Activated naive CD4-positive, alpha-beta T cell treated with anti-CD3 and anti-CD28 coated beads, Interleukin-2, amount 50 U/mL, for 16 hours (primary cell): ENCODE measurements at places on chromosomes 13 and 19.

DNA sequence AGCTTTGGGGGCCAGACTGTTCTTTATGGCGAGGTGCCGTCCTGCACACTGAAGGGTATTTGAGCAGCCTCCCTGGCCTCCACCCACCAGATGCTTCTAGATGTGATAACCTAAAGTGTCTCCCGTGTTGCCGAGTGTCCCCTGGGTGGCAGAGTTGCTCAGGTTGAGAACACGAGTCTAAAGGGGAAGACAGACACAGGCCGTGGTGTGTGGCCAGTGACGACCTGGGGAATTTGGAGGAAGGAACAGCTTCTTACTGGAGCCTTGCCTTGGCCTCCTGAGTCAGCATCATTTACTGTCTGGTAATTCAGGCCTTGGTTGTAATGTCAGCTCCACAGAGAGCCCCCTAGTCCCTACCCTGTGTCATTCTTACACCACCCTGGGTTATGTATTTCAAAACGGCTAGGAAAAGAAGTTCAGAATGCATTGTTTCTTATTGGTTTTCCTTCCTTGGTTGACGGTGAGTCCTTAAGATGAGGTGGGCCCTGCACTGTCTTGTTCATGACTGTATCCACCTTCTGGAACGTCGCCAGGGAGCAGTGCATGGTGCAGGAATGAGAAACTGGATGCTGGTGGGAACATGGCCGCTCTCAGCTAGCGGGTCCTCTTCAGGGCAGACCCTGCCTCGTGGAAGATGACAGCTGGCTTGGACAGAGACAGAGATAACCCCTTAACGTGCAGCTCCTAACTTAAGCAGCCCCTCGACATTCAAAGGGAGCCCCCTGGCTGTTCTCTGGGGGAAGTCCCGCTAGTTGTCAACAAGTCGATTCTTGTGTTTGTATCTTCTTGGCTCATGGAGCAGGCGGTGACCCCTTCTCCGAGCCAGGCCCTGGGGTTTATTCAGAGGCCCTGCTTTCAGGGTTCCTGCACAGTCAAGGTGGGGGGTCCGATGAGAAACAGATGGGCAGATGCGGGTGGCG is 7.2 kb downstream of the SIN3B start:
- no peak for DNase-seq

DNA sequence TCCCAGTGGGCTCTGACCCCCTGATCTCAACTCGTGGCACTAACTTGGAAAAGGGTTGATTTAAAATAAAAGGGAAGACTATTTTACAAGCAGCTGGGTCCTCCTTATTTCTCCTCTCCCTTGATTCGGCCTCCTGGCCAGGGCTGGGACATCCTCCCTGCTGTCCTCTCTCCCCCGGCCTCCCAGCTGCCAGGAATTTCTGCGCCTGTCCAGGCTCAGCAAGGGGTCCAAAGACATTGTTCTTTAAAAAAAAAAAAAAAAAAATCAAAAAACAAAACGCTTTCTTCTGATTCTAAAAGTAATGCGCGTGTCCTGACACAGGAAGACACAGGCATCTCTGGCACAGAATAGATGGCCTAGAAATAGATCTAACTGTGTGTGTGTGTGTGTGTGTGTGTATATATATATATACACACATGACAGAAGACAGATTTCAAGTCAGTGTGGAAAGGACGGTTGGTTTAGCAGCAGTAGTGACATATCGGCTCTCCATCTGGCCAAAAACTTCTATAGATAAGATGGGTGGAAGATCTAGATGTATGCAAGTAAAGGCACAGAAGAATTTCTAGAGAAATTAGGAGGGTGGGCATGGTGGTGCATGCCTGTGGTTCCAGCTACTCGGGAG is 12.3 kb upstream of the LENG8 start:
- DNase-seq, result no peak

DNA sequence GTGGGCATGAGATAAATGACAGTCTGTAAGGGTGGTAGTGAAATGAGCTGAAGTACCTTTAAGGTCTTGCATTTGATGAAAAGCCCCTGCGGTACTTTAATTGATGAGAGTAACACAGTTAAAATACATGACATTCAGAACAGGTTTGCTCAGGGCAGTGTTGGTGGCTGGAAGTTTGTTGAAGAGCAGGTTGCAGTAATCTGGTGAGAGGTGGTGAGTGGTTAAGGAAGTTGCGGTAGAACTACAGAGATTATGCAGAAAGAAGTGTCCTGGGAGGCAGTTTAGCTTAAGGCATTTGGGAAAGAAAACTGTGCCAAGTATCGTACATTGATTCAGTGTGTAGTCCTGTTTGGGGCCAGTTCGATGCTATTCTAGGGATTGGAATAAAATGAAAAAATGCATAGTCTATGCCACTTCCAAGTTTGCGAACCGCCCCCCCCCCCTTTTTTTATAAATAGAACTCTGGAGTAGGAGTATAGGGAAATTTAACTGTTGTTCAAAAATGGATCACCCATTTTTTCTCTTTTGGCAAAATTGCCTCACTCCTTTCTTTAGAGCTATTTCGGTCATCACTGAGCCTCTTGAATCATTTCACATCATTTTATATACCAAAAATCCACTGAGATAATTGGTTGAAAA is 42.7 kb downstream of the SLAIN1 start:
- DNase-seq, result no peak

DNA sequence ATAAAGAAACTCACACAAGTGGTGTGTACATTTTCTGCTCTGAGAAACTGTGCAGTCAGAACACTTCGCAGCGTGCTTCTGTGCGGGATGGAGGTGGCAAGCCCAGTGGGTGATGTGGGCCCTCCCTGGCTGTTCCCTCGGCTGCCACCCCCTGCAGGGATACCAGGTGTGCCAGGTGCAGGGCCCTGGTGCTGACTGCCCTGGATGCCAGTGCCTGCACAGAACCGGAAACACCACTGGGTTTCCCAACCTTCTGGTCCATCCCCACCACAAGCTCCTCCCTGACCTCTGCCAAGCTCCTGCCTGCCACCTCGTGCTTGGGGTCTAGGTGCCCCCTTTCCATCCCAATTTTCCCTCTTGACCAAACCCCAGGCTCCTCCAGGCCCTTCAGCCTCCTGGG is 81.9 kb upstream of the MCF2L start:
- no peak for DNase-seq

DNA sequence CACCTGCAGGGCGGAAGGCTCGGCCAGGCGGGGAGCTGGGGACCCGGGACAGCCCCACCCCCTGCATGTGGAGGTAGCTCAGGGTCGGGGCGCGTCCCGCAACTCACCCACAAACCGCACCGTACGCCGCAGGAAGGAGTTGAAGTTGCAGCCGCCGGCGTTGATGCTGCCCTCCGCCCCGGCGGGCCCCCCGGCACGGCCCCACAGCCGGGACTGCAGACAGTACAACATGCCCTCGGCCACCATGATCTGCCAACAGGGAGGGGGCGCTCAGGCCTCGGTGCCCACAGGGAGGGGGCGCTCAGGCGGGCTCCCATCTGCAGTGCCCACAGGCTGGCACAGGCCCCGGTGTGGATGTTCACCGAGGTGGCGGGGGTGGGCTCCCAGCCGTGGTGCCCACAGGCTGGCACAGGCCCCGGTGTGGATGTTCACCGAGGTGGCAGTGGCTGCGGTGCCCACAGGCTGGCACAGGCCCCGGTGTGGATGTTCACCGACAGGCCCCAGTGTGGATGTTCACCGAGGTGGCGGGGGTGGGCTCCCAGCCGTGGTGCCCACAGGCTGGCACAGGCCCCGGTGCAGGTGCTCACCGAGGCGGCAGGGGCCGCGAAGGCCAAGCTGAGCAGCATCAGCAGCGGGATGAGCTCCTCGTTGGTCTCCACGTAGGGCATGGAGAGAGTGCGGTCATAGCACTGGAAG is 6.5 kb downstream of the PLPPR3 start:
- DNase-seq, result no peak

- DNase-seq, result no peak
These were observed 1.0 kb downstream of the IFT88 start for GRCh38 chr13:20567881-20568528.

DNA sequence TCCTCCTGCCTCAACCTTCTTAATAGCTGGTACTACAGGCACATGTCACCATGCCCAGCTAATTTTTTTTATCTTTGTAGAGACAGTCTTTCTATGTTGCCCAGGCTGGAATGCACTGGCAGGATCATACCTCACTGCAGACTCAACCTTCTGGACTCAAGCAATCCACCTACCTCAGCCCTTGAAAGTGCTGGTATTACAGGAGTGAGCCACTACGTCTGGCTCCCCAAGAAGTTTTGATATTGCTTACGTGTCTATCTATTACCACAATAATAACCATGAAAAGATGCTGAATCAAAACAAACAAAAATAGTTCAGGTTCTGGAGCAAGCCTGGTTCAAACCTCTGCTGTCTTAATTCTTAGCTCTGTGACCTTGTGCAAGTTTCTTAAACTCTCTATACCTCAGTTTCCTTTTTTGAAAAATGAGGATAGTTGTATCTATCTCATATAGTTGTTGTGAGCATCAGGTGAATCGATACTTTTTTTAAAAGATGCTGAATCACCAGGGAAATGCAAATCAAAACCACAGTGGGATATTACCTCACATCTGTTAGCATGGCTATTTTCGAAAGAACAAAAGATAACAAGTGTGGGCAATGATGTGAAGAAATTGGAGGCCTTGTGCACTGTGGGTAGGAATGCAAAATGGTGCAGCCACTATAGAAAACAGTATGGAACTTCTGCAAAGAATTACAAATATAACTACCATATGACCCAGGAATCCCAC is 19.0 kb upstream of the LEUTX start:
- no peak for DNase-seq

DNA sequence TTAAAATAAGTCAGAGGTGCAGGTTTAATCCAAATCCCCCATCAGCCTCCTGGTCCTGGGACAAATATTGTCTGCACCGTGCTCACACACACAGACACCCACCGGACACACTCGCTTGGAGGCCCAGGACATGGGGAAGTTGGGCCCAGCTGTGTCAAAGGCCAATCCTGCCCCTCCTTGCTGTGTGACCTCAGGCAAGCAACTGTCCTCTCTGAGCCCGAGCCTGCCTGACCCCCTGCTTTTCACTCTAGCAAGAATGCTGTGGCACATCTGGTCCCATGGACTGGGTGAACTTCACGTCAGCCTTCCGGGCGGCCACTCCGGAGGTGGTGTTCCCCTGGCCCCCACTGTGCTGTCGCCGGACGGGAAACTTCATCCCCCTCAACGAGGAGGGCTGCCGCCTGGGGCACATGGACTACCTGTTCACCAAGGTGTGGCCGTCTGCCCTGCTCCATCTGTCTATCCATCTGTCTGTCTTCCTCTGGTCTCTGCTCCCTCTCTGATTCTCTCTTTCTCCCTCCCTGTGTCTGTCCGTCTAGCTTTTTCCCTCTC is 9.3 kb downstream of the UPK1A start:
- DNase-seq, result no peak

GRCh38 chr19:32781280-32781679 is 61.7 kb downstream of the TDRD12 start:
- no peak for DNase-seq

GRCh38 chr19:38183251-38183897 is 40.6 kb downstream of the DPF1 start:
- no peak for DNase-seq

DNA sequence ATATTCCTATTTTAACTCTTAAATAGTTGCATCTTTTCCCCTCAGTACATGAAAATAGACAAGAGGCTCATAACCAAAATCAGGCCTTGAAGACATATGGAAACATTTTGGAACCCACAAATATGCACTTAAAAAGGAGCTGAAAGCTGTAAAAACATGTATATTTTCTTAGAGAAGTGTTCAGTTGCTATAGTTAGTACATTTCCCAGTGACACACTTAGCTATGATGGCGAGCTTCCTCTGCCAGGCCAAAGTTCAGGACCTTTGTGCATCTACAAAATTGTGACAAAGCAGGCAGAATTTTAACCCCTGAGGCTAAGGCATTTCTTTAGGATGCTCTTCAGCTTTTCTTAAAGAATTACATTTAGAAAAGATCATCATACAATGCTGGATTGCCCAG is 54.5 kb downstream of the RCBTB2 start:
- DNase-seq, result no peak

DNA sequence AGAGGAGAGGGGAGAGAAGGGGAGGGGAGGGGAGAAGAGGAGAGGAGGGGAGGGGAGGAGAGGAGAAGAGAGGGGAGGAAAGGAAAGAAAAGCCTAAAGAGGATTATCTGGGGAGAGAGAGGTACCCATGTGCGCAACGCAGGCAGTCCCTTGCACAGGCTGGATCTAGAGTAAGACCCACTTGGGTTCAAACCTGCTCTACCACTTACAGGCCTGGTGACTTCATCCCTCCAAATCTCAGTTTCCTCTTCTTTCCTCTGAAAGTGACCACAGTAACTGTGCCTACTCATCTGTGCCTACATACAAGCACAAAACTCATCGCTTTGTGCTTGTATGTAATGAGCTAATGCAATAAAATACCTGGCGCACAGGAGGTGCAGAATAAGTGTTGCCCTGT is 732 bp upstream of the MAP1S start:
- DNase-seq, result no peak
